Left lung (tissue), 14 donors: ENCODE measurements at places on chromosomes 11 and 22. TPM values are rescaled to one million over a fixed set of nuclear protein-coding genes. Genes with fewer than 3 reads are reported as not detected.

IL18 gene
- 1.7 TPM for polyA plus RNA-seq

DNA sequence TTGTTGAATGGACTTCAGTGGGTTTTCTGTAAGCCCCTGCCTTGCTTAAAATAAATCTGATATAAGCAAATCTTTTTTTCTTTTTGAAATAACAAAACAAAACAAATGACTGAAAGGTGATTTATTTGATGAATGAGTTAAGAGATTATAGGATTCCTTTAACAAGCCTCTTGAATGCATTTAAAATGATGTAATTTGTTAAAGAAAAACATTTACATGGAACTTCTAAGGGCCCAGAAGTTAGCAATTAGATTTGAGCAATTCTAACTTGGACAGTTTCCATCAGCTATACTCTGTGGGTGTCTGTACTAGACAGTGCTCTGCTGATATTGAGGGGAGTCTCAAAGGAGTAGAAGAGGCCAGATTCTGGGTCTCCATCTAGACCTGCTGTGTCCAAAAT lies 143.5 kb upstream of the RAG2 start:
- no peaks in the 10 kb centered on the region for H3K4me1 ChIP-seq
- DNase-seq: no peak
- no peak overlapping the region for H3K27ac ChIP-seq
- peaks cover 11% of the 10 kb centered on the region for H3K27me3 ChIP-seq
- H3K4me3 ChIP-seq: no peak overlapping the region

DNA sequence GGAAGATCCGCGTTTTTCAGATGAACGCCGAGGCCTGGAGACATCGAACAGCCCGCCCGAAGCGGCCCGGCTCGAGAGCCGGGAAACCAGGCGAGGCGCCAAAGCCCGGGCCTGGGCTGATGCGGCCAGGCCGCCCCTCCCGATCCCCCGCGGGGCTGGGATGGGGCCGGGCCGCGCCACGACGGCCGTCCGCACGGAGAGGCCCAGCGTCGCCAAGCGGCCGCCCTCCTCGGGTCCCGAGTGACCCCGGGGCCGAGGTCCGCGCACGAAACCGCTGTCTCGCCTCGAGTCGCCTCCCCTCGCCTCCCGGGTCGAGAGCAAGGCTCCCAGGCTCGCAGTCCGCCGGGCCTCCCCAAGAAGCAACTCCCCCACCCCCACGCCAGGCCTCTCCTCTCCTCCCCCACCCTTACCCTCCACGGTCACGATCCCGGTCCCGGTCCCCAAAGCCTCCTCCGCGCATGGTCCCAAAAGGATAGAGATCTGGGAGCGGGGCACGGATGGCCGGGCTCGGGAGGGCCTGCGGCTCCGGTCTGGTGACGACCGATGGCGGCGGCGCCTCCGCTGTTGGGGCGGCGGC lies 482 bp downstream of the DDX17 start:
- H3K27ac ChIP-seq: peak overlapping the region; percentile 99
- H3K27me3 ChIP-seq: no peaks in the 10 kb centered on the region
- peak; percentile 91 for DNase-seq
- H3K4me3 ChIP-seq: peak overlapping the region; percentile 73
- peaks cover 17% of the 10 kb centered on the region for H3K4me1 ChIP-seq
- no peaks in the 10 kb centered on the region for H3K36me3 ChIP-seq

FGF3 gene
- not detected for polyA plus RNA-seq

- H3K4me1 ChIP-seq: peaks cover 4% of the 10 kb centered on the region
- H3K36me3 ChIP-seq: no peaks in the 10 kb centered on the region
- H3K4me3 ChIP-seq: no peak overlapping the region
Measured at GRCh38 chr11:107688322-107688918, 23.4 kb downstream of the SLN start.

NLRP14 gene
- polyA plus RNA-seq: 0.20 TPM

ABCC8 gene
- polyA plus RNA-seq: 3.8 TPM
